ENCODE measurements at places on chromosomes 2 and 18. TPM values are rescaled to one million over a fixed set of nuclear protein-coding genes. Genes with fewer than 3 reads are reported as not detected.
A peak's percentile ranks its signal among the peaks of the same experiment; 100 is the strongest.

Gene TTN
- total RNA-seq: not detected

Gene CD207
- total RNA-seq: not detected

Gene UCN
- total RNA-seq: 2.8 TPM

DNA sequence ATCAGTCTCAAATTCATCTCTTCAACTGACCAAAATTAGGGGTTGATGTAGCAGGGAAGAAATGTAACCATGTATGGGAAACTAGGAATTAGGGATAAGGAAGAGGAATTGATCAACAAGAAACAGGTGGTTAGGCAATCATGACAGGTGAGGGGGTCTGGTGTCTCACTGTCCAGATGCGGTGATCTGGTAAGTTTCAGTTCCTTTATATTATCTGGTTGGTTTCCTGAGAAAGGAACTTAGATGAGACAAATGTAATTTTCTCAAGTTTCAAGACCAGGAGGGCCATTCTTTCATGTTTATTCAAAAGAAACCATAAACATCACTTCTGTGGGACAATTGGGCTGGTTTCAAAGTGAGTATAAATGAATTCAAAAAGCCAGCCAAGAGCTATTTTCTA lies 306.2 kb upstream of the KCNJ3 start:
- H3K4me3 ChIP-seq: no peak overlapping the region
- H3K36me3 ChIP-seq: no peaks in the 10 kb centered on the region
- DNase-seq: no peak
- no peak overlapping the region for H3K27ac ChIP-seq

DNA sequence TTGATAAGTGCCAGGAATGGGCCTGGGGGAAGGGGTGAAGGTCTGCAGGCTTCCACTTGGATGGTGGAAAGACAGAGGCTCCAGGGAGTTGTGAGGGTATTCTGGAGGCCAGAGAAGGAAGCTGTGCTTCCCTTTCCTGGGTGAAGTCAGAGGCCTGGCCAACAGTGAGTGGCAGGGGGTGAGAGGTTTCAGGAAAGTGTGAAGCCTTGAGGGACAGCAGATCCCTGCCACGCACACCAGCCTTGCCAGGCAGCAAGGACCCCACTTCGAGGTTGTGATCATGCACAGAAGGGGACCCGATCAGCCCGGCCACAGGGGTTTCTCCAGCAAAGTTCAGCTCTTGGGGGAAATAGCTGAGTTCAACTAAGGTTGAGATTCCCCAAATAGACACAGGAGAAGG lies 66.5 kb downstream of the SMAD7 start:
- no peak overlapping the region for H3K27ac ChIP-seq
- no peak for DNase-seq
- peaks cover 18% of the 10 kb centered on the region for H3K4me1 ChIP-seq
- H3K4me3 ChIP-seq: no peak overlapping the region
- H3K27me3 ChIP-seq: no peaks in the 10 kb centered on the region
- no peaks in the 10 kb centered on the region for H3K36me3 ChIP-seq

DNA sequence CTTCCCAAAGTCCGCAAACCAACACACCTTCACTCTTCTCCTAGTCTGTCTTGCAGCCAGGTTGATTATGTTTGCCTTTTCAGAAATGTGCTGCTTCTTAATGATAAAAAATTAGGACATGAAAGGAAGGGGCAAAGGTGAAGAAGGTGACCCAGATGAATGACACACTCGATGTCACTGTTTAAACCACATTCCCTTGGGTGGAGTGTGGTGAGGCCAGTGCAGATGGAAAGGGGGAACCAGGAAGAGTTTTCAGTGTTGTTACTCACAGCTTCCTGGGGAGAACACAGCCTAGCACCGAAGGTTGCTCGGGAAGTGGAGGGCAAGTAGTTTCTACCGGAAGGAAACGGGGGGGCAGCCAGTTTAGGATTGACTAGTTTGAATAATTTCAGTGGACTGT lies 57.2 kb upstream of the BOD1L2 start:
- no peaks in the 10 kb centered on the region for H3K36me3 ChIP-seq
- H3K4me3 ChIP-seq: no peak overlapping the region
- H3K27me3 ChIP-seq: no peaks in the 10 kb centered on the region
- DNase-seq: no peak

GRCh38 chr2:127586746-127587295 lies 51.3 kb downstream of the MYO7B start:
- H3K27me3 ChIP-seq: peaks cover 43% of the 10 kb centered on the region
- DNase-seq: no peak
- H3K36me3 ChIP-seq: no peaks in the 10 kb centered on the region
- H3K27ac ChIP-seq: no peak overlapping the region
- no peaks in the 10 kb centered on the region for H3K4me1 ChIP-seq

DNA sequence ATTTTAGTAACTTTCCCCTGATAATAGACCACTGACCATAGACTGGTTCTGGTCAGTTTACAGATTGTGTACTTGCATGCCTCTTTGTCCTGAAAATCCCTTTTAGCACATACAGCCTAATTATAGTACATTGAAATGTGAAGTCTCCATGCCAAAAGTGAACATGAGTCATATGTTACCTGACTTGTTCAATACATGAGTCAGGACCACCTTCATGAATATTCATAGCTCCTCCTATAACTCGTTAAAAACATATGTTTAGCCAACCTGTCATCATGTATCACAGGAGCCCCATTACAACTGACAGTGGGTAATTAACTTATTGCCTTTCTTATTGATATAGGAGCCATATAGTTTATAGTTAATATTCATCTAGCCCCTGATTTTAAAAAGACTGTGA lies 78.6 kb downstream of the SH3YL1 start:
- H3K4me3 ChIP-seq: no peak overlapping the region
- H3K27ac ChIP-seq: no peak overlapping the region
- DNase-seq: peak; percentile 45
- H3K27me3 ChIP-seq: no peaks in the 10 kb centered on the region
- no peaks in the 10 kb centered on the region for H3K4me1 ChIP-seq

DNA sequence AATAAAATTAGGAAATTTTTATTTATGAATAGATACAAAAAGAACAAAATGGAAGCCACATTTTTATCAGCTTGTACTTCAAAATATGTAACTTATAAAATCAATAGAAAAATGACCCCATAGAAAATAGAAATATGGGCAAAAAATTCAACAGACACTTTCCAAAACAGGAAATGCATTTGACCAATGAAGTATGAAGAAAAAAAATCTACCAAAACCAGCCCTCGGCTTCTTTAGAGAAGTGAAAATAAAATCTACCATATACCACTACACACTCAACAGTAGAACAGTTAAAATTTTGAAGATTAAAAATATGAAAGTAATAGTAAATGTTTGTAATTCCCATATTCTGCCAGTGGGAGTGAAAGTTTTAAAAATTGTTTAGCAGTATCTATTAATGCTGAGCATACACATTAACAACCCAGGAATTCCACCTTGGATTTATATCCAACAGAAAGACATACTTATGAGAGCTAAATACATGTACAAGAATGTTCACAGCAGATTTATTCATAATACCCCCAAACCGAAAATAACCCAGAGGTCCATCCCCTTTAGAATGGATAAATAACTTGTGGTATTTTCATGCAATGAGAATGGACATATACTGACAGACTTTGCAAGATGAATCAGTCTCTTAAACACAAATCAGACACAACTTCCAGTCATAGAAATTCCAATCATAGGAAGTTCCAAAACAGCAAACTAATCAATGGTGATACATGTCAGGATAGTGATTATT lies 318.0 kb downstream of the FIGN start:
- no peak overlapping the region for H3K27ac ChIP-seq
- H3K4me1 ChIP-seq: no peaks in the 10 kb centered on the region
- no peak overlapping the region for H3K4me3 ChIP-seq
- no peaks in the 10 kb centered on the region for H3K27me3 ChIP-seq

DNA sequence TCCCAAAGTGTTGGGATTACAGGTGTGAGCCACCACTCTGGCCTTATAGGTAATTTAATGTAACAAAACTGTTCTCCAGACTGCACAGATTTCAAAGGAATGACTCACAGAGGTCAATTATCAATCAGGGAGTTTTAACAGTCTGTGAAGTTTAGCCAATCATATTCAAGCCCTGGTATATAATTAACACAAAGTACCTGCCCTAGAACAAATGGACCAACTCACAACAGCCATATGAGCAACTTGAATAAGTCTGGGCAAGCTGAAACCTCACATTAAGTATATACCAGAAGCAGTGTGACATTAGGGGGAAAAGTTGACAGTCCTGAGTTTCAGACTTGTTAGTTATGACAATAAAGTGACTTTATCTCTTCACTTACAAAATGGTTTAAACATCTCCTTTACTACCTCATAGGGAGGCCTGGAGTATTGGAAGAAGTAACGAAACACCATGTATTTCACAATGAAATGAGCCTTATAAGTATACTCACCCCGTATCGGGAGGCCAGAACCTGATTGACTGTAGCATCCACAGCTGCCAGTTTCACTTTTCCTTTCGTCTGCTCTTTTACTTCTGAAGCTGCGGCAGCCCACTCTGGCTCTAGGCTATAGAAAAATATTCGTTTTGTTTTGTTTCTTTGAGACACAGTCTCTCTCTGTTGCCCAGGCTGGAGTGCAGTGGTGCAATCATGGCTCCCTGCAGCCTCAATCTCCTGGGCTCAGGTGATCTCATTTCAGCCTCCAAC lies 22.2 kb downstream of the PDIA6 start:
- H3K27ac ChIP-seq: no peak overlapping the region
- no peak overlapping the region for H3K4me3 ChIP-seq
- no peaks in the 10 kb centered on the region for H3K4me1 ChIP-seq
- H3K27me3 ChIP-seq: no peaks in the 10 kb centered on the region

DNA sequence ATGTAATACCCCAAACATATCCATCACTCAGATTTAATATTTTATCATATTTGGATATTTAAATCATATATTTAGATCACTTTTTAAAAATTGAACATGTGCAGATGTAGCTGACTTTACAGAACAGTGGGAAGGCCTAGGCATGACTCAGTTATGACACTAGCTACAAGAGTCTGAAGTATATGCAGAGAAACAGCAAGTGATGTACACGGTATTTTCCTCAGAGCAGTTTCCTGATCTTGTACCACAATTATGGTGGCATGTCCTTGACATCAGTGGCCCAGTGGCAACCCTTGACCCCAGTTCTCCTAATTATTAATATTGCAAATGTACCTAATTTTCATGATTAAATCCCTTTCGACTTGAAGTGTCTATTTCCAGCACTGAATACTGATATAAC lies 28.2 kb downstream of the CDKL4 start:
- H3K4me1 ChIP-seq: no peaks in the 10 kb centered on the region
- no peaks in the 10 kb centered on the region for H3K27me3 ChIP-seq
- no peak for DNase-seq
- H3K27ac ChIP-seq: no peak overlapping the region
- H3K4me3 ChIP-seq: no peak overlapping the region

DNA sequence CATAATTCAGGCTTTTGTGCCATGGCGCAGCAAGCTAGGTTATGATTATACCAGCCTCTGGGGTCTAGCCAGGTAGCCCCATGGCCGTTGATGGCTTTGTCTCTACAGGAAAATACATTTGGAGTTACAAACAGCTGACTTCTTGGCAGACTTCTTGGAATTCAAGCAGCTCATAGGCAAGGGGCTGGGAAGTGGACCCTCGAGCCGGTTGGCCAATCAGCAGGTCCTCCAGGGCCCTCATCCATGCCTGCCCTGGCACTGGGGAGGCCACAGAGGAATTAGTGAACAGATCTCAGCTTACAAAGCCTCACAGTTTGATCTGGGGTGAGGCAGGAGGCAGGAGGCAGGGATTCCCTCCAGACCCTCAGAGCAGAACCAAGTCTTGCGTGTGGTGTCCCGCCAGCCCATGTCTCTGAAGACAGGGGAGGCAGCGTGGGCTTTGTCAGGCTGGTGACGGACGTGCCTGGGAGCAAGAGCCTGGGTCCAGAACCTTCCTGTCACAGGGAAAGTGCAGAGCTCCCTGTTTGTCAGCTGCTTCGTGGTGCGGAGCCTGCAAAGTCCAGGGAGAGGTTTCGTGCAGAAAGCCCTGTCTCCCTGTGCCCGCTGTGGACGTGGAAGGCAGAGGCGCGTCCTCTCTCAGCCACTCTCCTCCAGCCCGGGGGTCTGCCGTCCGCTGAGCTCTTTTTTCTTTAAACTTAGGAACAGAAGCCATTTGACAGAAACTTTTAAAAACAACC lies 131.7 kb downstream of the KLHL29 start:
- no peaks in the 10 kb centered on the region for H3K4me1 ChIP-seq
- no peak for DNase-seq
- H3K4me3 ChIP-seq: no peak overlapping the region
- H3K27me3 ChIP-seq: no peaks in the 10 kb centered on the region
- H3K27ac ChIP-seq: no peak overlapping the region

All from PC-9 (cell line).